ENCODE measurements at places on chromosomes 2 and 18.

GRCh38 chr2:37367984-37368383, 23.6 kb downstream of the QPCT start:
- DNase-seq, result no peak

DNA sequence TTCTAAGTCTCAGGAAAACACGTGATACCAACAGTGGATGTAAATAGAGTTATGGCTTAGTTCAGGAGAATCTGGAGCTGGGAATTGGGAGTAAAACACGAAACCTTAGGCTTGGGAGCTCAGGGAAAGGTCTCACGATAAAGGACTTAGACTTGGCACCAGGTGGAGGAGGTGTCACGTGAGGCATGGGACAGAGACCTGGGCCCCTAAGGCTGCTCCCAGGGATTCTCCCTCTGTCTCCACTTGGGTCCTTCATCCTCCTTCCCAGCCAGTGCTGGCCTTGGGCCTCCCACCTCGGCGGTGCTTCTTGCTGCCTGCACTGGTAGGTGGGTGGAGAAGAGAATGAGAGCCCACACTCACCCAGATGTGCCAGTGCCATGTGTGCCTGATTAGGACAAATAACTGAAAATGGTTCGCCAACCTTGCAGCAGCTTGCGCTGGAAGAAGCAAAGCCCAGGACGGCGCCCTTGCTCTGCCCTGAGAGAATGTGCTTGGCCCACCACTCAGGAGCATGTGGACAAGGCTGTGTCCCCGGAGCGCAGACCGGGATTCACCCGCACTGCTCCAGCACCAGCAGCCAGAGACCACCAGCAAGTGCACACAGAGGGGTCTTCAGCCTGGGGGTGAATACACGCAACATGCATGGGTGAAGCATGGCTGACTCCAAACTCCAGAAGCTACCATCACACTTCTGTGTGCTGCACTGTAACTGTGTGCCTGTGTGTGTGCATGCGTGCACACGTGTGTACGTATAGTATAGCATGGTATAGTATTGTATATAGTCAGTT, 48.1 kb downstream of the PSMG2 start:
- DNase-seq, result no peak

DNA sequence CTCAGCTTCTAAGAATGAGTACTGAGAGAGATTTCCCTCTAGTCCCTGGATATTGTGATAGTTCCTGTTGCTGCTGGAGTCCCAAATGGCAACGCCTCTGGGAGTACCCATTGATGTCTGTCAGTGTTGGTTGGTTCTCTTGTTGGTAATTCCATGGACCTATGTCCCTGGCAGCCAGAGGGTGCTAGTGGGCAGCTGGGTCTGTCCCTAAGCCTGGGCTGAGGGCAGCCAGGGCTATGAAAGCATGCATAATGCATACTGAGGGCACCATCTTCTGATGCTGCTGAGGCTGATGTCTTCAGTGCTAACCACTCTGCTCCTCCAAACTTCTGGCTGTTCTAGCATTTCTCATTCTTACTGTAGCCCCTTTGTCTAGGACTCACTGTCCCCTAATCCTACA, 35.9 kb downstream of the NABP1 start:
- no peak for DNase-seq

DNA sequence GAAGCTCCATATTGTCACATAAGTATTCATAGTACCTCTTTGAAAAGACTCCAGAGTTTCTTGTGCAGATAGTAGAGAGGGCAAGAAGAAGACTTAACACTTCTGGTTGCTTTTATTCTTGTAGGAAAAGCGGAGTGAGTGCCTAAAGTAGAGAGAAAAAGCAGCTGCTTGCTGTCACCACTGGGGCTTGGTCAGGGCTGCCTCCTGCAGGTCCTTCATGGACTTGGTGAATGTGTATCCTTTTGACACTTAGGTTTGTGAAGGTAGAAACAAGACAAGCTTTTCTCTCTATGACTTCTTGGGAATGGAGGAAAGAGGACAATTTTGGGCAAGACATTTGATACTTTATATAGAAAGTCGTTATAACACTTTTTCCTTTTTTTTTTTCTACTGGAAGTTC, 312.8 kb upstream of the FANCL start:
- no peak for DNase-seq

DNA sequence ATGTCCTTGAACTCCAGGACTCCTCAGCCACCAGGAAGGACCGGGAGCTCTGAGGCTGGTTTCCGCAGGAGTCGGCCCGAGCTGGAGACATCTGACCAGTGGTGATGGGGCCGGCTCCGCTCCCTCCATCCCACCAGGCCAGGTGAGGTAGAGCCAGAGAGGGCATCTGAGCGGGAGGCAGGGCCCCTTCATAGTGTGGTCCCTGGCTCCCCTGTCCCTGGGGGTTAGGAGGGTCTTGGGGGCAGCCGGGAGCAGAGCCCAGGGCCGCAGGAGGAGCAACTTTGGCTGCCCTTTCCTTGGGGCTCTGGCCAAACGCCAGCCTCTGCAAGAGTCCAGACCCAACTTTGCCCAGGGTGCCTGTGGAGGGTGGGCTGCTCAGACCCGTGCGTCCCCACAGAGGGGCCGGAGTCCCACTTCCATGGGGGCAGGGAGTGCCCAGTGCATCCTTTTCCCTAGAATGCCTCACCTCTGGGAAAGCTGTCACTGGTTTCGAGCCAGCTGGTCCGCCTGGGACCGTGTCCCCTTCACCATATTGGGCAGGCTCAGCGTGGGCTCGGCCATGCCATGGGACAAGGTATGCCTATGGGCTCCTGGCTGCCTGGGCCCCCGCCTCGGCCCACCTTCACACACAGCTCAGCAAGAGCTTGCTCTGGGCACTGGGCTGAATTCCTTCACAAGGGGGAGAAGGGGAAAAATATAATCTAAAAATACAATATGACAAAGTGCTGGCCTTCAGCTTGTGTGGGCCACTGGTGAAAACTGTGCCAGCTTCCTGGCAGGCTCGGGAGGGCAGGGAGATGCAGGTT, 148.6 kb downstream of the TWIST2 start:
- no peak for DNase-seq

- DNase-seq, result no peak
Observed at GRCh38 chr18:64693766-64694165, 544.9 kb upstream of the LINC00305 start.
